Neural crest cell (in vitro differentiated cells): ENCODE measurements at places on chromosomes 5 and 9.

- no peak for DNase-seq
These were observed 30.5 kb upstream of the GADD45G start for GRCh38 chr9:89574309-89574708.

DNA sequence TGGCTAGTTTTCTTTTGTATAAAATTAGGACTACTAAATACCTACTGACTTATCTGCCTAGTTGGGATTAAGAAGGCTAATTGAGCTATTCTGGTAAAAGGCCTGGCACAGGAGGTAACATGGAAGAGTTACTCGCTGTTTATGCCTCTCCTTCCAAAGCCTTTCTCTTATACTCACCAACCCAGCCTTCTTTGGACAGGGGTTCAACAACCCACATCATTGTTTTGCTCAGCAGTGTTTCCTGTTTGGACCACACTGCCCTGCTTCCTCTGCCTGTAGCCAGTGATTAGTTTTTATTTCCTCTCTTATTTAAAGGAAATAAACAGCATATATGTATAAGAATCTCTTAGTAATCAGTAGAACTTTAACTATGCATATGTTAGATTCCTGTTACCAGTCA, 85.1 kb upstream of the TLX3 start:
- DNase-seq = no peak

DNA sequence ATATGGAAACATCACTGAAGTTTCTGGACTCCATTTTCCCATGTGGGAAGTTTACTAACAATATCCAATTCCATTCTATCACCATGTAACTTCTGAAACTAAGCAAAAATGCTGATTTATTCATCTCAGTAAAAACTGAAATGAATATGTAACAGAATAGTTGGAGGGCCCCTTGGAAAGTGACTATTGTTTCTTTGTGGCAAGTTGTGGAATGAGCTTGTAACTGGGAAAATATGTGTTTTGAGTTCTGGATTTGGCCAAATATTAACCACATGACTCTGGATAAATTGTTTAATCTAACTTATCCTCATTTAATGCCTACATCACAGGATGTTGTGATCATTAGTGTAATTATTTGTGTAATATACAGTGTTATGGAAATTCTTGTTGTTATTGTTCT, 619.3 kb downstream of the TLE4 start:
- DNase-seq = no peak

DNA sequence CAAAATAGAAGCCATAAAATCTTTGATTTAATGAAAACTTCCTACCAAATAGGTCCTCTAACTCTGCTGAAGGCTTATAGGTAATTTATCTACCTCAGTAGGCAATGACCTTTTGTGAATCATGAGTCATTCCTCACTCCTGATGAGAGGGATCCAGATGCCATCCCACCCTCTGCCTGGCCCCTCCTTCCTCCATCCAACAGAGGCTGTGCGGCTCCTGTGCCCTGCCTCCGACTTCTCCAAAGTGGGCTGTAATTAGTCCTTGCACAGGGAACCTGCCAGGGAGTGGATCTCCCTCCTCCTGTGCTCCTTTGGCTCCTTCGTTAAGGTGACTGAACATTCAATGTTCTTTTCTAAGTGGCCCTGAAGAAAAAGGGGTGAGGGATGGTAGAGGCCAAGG, 213.9 kb upstream of the TBCA start:
- DNase-seq = no peak

DNA sequence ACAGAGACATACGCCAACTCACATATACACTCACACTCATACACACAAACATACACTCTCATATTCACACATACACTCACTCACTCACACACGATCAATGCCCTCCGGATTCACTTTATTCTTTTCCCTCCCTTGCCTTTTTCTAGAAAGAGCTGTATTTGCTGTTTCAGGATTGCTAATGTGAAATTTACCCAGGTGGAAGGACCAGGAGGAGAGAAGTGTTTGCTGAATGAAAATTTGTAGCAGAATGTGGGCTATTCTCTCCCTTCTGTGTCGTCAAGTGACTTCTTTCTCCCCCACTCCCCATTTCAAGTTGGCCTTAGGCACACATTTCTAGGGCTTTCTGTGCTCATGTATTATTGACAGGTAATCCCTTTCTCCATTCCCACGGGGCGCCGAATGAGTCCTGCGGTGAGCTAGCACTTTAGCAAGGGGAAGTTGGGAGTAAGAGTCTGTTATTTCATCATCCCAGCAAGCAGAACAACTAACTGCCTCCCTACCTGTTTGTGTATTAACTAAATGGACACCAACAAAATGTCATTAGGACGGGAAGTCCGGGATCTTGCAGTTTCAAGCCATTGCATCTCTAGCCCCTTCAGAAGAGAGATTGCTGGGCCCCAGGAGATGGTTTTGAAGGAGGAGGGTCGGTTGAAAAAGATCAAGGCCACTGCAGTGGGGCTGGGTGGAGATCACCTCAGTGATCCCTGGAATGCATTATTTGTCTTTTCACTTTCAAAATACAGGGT, 97.1 kb upstream of the TAF11L2 start:
- no peak for DNase-seq

DNA sequence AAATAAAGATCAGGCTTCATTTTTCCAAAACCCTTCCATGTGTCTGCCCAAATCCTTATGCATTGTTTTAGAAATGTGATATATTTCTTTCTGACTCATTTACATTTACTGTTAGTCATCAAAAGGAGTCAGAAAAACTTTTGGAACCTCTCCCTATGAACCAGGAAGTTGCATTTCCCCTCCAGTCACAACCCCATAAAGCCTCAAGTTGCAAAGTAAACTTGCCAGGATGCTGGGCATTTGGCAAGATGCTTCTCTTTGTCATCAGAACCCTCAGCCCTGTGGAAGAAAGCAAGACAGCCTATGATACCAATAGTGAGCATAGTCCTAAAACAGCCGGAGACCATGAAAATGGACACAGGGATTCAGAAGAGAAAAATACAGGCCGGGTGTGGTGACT, 84.2 kb downstream of the MUSK start:
- no peak for DNase-seq

- DNase-seq = no peak
These were observed 257.8 kb upstream of the TUSC1 start for GRCh38 chr9:25936031-25936430.

DNA sequence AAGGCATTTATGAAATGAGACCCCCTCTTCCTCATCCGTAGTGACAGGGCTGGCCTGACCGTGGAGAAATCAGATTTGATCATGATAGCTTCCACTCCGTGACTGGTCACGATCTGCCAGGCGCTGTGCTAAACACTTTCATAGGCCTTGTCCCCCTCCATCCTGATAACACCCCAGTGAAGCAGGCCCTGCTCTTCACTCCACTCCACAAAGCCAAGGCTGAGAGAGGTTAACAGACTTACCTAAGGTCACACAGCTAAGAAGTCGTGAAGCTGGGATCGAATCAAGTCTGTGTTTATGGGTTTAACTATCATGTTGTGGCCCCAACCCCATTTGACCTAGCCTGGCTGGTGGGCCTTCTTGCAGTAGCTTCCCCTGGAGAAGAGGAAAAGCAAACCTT, 53.3 kb upstream of the IL17B start:
- DNase-seq = no peak

DNA sequence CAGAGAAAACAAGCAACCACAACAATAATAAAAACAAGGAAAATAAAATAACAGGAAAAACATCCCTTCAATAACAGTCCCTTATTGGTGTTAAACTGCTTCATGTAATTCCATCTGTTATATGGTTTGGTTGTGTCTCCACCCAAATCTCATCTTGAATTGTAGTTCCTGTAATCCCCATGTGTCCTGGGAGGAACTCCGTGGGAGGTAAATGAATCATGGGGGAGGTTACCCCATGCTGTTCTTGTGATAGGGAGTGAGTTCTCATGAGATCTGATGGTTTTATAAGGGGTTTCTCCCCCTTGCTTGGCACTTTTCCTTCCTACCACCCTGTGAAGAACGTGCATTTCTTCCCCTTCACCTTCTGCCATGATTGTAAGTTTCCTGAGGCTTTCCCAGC, 369.8 kb downstream of the TMEM232 start:
- DNase-seq = no peak

- peak; percentile 55 for DNase-seq
These were observed 720 bp downstream of the NADK2 start for GRCh38 chr5:36240779-36241630.

DNA sequence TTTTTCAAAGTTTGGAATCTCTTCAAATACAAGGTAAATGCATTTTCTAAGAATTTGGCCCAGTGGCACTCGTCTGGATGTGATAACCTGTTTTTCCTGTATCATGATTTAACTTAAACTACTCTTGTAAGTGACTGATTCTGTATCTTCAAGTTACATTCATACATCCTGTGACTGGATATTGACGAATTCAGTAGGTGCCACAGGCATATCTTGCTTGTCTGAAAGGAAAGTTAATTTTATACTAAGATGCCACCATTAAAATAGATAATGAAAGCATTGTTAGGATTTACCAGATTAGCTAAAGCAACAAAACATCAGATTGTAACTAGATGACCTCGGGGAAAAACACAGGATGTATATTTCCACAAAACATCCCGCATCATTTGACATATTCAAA, 175.3 kb upstream of the ZNF608 start:
- DNase-seq = no peak

GRCh38 chr5:175617447-175617846, 40.4 kb upstream of the HRH2 start:
- no peak for DNase-seq

GRCh38 chr5:179343719-179344430, 1.4 kb downstream of the ADAMTS2 start:
- DNase-seq = peak; percentile 55

DNA sequence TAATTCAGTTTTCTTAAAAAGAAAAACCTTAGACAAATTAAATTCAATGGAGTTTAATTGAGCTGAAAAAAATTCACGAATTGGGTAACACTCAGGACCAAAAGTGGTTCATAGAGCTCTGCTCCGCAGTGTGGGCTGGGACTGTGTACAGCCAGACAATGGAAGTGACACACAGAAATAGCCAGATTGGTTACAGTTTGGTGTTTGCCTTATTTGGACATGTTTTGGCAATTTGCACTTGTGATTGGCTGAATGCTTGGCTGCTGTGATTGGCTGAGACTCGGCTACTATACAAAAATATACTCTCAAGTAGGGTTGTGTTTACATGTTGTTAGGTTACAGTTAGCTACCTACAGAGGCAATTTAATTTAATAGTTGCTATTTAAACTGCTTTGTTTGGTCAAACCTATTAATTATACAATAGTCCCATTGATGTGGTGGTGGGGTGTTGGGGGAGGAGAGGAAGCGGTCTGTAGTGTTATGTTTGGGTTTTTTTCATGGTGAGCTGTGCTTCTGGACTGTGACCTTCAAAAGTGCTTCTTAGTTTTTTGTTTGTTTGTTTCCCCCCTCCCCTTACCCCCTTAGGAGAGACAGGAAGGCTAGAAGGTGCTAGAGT, 95.2 kb downstream of the CNTLN start:
- DNase-seq = no peak

GRCh38 chr5:139131921-139132432, 66.2 kb downstream of the SIL1 start:
- no peak for DNase-seq

DNA sequence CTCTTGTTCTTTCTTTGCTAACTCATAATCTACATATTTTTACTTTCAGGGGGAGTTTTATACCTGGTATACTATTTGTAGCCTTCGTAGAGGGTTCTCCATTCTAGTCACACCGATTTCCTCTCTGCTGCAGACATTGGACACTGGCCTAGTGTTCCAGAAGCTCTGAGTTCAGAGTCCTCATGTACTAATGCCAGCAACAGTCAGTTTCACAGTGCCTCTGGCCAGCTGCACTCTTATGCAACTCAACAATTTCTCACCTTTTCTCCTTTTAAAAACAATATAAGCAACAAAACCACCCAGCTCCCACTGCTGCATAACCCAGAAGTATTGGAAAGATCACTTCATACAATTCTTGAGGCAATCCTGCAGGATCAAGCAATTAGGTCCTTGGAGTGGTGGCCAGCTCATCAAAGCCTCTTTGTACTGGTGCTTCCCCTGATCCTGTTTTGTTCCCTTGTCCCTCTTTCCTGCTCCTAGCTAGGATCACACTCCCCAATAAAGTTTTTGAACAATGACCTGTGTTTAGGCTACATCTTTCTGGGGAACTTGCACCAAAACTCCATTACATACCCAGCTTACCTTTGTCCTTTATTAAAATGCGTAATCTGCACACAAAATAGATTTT, 98.1 kb upstream of the TUT7 start:
- no peak for DNase-seq

- DNase-seq = no peak
These were observed 12.0 kb upstream of the RNF130 start for GRCh38 chr5:180083529-180084060.

DNA sequence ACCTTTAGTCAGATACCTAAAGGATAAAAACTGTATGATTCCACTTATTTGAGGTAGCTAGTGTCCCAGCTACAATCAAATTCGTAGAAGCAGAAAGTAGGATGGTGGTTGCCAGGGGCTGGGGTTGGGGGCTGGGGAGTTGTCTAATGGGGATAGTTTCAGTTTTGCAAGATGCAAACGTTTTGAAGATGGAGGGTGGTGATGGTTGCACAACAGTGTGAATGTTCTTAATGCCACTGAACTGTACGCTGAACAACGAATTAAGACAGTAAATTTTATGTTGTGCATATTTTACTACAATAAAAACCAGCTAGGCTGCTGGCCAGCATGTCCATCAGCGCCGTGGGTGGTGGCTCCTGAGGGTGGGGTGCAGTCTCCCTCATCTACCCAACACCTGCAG, 137.8 kb downstream of the GADD45G start:
- DNase-seq = no peak

- no peak for DNase-seq
These were observed 187.7 kb downstream of the TLE4 start for GRCh38 chr9:79759460-79759859.

DNA sequence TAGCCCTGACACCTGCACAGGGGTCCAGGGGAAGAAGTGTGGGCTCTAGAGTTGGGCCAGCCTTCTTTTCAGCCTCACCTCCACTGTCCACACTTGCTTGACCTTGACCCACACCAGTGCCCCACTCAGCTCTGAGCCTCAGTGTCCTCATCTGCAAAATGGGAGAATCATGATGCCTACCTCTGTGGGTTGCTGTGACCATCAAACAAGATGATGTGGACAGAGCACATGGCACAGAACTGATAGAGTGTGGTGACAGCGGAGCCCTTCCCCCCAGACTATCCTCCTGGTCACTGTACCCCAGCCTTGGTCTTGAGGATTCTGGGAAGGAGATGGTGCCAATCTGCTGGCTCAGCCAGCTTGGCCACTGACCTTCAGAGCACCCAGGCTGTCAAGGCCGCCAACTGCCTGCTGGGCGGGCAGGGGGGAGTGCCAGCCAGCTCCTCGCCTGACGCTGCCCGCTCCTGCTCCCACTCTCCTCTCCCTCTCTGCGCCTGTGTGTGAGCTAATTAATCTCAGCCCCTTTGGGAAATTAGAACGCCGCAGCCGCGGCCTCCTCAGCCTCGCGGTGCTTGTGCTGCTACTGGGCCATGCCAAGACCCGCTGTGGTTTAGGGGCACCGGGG, 16.7 kb downstream of the CXXC5 start:
- no peak for DNase-seq
